ENCODE measurements at places on chromosomes 16 and 17. TPM values are rescaled to one million over a fixed set of nuclear protein-coding genes. Genes with fewer than 3 reads are reported as not detected.

- no peak for DNase-seq
These were observed 126.8 kb downstream of the ZFHX3 start for GRCh38 chr16:72921106-72921505.

DNA sequence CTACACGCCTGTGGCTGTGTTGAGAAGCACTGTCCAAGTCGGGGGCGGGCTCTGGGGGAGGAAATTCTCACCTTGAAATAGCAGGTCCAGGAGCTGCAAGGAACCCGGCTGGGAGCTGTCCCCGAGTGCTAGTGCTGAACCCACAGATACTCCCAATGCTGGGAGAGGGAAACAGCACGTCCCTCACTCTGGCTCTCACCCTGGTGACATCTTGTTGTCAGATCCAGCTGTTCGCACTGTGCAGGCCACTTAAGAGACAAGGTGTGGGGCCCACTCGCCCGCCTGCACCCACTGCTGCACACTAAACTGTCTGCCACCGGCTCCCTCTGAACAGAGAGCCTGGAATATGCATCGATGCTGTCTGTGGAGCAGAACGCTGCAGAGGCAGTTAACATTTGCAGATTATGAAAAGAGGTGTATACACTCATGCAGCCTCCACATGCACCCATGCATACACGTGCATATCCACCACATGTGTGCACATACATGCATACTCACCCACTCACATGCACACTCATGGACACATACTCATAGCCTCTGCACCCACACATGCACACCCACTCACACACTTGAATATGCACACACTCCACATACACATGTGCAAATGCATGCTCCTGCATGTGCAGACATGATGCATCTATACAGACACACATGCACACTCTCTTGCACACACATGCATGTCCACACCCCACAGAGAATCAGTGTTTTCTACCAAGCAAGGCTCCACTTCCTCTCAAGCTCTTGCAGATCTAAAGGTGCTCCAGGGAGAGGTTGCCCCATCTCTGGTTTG, 42.0 kb downstream of the MGAT5B start:
- DNase-seq = no peak

DNA sequence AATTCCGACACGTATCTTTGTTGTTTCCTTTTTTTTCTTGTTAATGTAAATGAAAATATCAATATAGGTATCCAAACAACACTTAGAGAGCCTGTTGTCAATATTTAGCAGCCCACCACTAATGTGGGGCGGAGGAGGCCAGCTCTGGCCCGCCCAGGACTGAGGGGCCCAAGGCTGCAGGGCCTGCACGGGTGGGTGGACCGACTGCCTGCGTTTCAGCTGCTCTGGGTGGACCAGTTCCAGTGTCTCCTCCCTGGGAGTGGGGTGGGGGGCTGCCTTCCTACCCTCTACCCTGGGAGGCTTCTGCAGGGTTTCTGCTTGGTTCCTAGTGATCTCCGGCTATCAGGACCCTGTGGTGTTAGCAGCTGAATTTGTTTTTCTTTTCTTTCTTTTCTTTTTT, 15.9 kb upstream of the ADGRG1 start:
- no peak for DNase-seq

DNA sequence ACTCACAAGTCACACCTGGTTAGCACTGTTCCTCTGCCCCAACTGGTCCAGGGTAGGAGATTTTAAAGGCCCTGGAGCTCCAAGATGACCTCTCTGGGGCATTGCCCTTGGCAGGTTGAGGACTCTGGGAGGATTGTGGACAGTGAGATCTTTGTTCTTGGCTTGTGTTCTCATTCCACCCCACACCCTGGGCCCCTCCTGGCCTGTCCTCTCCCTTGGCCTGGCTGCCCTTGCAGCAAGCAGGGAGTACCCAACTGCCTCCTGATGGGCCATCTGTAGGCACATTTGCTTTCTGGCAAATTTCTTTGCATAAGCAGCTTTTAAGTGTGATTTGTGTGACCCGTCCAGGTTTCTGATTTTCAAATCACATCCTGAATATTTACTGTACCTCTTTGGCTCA, 239.6 kb downstream of the UTP18 start:
- no peak for DNase-seq

Gene C1QTNF8
- not detected for total RNA-seq

Gene KIF2B
- not detected for total RNA-seq

Gene LDHD
- 0.68 TPM for total RNA-seq
